T-cell (primary cell): ENCODE measurements at places on chromosomes 1 and 21.

GRCh38 chr1:114322734-114323133 lies 169.1 kb upstream of the SYT6 start:
- DNase-seq = no peak

- DNase-seq = no peak
Observed at GRCh38 chr1:173862769-173863223, 5.0 kb downstream of the GAS5 start.

- DNase-seq = no peak
Observed at GRCh38 chr1:30444850-30445249, 278.5 kb downstream of the MATN1 start.

GRCh38 chr1:4963251-4963650 lies 308.8 kb downstream of the AJAP1 start:
- no peak for DNase-seq

DNA sequence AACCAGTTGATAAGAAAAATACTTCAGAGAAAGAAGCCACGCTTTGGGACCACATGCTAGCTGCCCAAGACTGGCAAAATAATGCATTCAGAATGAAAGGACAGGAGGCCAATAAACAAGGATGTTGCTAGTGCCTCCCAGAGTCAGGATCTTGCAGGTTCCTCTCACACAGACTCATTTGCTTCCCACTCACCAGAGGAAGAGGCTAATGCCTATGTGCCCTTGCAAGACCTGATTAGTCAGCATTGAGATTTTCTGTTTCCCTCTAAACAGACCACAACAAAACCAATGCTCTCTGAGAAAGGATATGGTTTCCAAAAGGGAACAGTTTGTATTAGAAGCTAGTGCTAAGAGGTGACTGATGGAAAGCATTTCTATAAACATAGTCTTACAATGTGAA lies 85.7 kb downstream of the NRDC start:
- DNase-seq = no peak

DNA sequence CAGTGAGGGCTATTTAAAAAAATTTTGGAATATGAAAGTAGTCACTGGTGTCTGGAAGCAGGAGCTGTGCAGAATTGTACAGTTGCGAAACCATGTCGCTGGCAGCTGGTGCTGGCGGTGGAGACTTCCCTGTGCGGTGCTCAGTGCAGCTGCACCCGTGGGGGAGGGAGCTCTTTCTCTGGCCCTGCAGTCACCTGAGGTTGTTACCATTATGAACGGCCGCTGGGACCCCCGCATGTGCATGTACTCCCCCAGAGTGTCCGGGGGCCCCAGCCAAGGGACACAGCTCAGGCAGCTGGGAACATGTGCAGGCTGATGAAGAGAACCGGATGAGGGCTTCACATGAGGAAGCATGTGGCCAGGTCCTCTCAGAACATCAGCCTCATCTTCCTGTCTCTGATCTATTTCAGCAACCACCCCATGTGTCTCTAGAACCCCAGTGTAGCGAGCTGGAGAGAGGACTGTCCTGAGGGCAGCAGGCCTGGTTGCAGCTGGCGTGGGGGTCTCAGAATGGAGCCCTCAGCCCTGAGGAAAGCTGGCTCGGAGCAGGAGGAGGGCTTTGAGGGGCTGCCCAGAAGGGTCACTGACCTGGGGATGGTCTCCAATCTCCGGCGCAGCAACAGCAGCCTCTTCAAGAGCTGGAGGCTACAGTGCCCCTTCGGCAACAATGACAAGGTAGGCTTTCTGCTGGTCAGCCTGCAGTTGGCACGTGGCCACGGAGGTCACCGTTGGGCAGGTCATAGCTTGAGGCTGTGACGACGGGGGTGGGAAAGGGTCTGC lies at the start of gene TRPM2:
Gene TRPM2, plus strand, starts transcription at position 431 of the 780 bp plus-strand sequence. Its CDS starts 80 bp downstream, at position 511.
- DNase-seq = no peak

DNA sequence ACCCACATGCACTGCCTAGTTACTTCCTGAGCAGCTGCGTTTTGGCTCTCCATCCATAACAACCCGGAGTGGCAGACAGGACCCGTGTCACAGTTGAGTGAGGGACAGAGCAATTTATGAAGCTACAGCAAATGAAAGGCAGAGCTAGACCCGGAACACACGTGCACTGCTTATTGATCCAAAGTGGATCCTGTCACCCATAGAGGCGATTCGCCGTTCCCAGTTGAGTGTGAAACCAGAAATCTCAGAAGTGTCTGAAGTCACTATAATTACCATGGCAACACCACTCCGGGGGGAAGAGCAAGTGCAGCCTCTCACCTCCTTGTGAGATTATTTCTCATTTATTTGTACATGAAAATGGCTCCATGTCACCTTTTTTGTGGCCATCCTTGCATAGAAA lies 365.2 kb downstream of the DSCAM start:
- DNase-seq = no peak

GRCh38 chr1:101288491-101288944 lies 51.7 kb downstream of the S1PR1 start:
- DNase-seq = no peak

GRCh38 chr1:214271174-214271858 lies 9.6 kb upstream of the SMYD2 start:
- DNase-seq = no peak

GRCh38 chr1:201009962-201010645 lies 13.4 kb downstream of the KIF21B start:
- no peak for DNase-seq

DNA sequence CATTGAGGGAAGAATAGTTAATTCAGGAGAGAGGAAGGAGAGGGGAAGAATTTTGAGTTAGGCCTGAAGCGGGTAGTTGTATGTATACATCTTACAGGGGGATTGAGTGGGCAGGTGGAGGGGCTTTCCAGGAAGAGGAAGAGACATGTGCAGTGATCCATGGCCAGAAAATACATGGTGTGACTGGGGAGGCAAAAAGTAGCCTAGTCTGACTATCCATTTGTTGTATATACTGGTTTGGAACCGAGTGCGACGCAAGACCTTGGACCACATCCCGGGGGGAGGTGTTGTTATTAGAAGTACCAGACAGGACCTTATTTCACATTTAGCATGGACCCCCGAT lies 158.3 kb downstream of the SDCCAG8 start:
- DNase-seq = no peak

GRCh38 chr1:197620714-197621163 lies 154.5 kb downstream of the DENND1B start:
- no peak for DNase-seq

DNA sequence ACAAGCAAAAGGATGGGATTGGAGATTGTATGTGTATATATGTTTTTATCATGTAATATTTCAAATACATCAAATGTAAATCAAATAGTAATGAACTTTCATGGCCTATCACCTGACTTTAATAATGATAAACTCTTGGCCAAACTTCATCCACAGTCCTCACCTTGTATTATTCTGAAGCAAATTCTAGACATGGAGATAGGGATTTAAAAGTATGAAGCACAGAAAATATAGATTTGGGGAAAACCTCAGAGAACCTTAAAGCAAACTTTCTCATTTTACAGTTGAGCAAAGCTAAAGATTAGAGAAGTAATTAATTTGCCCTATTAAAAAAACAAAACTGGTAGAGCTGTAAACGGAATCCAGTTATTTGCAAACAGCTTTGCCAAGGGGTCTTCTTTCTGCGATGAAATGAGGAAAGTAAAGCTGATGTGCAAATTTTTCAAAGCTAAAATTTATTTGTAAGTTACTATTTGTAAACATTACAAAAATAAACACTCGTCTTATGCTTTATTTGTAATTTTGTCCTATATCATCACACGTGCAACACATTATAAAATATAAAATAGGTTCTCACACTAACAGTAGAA lies 19.9 kb upstream of the KIF14 start:
- no peak for DNase-seq

DNA sequence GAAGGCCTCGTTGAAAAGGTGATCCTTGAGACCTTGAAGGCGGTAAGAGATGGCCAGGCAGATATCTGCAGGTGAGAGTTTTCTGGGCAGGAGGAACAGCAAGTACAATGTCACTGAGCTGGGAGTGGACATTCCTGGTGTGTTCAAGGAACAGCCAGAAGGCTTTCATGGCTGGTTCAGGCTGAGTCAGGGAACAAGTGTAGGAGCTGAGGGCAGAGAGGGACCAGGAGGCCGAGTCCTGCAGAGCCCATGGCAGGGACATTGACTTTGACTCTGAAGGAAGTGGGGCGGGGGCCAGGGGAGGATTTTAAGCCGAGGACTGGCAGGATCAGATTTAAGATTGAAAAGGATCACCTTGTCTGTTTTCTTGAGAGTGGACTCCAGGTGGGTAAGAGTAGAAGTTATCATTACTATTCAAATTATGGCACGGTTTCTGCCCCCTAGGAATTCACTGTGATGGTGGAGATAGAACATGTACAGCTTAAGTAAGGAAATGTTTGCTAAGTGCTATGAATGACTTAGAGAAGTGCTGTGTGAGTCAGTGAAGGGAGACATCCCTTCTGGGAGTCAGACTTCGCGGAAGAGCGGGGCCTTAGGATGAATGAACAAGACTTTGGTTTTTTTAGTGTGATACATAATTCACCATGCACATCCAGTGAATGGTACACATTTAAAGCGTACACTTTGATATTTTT lies 202.3 kb downstream of the KIF26B start:
- DNase-seq = no peak

DNA sequence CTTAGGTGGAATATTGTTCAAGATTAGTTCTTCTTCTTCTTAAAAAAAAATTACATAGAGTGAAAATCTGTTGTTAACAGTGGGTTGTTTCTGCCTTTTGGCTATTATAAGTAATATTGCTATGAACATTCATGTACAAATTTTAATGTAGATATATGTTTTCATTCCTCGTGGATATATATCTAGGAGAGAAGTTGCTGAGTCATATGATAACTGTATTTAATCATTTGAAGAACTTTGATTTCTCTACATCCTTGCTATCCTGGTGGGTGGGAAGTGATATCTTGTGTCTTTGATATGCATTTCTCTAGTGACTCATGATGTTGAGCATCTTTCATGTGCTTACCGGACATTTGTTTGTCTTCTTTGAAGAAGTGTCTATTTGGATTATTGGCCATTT lies 29.9 kb downstream of the MAST2 start:
- no peak for DNase-seq

- no peak for DNase-seq
Observed at GRCh38 chr1:226310637-226311195, 1.8 kb upstream of the LIN9 start.

GRCh38 chr1:79808816-79809475 lies 802.4 kb upstream of the ADGRL4 start:
- no peak for DNase-seq

DNA sequence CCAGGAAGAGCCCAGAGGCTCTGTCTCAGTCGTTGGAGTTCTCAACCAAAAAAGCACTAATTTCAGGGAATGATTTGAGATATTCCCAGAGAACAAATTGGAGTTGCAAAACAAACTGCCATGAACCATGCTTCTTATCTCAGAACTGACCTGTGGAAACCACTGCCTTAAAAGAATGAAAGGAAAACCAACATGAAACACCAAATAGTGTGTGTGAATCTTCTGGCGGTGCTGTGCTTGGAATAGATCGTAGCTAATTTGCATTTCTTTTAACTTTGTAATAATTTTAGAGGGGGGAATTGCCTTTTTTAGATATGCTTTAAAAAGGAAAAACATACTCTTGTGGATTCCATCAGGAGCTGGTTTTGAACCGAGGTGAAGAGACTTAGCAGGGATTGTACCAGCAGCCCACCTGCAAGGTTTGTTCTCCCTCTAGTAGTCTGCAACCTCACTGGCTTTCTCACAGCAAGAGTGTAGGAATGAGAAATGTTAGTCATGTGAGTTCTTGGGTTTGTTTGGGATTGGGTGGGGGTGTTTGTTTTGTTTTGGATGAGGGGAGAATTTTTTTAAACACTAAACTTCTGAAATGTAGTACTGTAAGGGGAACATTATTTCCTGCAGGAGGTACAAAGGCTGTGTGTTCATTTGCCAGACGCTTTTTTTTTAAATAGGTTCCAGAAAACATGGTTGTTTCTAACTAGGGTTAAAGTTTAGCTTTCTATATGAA lies 45.7 kb upstream of the ANGPTL1 start:
- DNase-seq = no peak

DNA sequence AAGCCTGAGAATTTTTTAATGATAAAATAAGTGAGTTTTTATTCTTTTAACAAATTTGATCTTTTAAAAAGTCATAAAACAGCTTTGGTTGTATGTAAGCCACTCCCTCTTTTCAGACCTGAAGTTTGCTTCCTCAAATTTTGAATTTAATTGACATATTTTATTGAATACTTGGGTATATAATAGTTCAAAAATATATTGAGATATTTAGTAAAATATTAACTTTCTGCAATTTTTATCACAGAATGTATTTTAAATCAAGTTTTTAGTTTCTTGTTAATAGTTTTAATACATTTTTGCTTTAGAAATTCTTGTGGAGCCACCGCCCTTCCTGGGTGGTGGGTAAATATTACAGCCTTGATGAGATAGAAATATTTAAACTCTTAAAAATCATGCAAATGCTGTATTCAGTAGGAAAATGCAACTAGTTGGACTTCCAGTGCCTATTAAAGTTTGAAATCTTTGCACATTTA lies 867 bp downstream of the PTPRC start:
- DNase-seq = no peak

DNA sequence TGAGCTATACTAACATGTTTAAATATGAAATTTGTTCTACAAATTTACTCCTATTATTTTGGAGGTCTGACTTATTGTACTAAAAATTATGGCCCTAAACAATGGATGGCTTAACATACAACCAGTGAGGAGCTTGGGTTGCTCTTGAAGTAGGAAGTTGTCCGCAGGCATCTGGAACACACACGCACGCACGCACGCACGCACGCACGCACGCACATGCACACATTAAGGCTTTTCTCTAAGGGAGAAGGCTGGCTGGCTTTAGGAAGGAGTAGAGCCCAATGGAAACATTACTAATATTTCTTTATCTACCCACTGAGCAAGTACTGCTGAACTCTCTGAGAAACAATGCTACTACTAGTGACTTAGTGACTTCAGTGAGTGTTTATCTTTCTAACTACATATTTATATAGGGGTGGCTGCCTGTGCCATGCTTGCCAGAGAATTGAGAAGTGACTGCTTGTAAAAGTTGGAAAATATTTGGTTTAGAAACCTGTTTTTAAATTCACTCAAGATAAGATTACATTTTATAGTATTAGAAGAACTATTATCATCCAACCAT lies 16.2 kb upstream of the ARHGAP29 start:
- no peak for DNase-seq

- DNase-seq = no peak
Observed at GRCh38 chr1:24108334-24109165, 3.4 kb downstream of the MYOM3 start.

DNA sequence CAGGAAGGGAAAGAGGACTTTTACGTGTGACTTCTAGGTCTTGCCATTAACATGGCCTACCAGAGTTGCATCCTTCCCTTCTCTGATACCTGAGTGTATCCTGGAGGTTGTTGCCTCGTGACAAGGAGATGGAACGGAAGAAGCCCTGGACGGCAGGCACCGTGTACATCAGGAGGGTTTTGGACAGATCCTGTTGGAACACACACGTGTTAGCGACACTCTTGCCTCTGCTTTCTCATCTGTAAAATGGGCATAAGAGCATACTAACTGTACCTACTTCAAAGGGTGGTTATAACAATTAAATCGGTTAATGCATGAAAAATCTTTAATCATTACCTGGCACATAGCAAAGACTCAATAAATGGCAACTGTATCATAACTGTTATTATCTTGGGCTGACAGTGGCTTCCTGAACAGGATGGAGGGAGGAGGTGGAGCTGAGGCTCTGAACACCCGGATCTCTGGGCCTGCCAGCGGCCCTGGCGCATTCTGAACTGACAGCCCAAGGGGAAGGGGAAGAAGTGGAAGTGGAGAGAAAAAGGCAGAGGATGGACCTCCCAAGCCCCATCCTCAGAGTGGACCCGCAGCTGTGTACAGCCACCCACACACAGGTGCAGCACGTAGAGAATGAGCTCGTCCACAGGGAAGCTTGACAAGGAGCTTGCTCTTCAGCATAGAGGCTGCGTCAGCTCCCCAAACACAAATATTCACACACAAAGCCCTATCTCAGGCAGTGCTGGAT lies 30.2 kb upstream of the EXOSC10 start:
- no peak for DNase-seq

GRCh38 chr1:41418857-41419583 lies 57.8 kb downstream of the FOXO6 start:
- no peak for DNase-seq
